Kasumi-1 (cell line): ENCODE measurements at places on chromosomes 7 and 10.

DNA sequence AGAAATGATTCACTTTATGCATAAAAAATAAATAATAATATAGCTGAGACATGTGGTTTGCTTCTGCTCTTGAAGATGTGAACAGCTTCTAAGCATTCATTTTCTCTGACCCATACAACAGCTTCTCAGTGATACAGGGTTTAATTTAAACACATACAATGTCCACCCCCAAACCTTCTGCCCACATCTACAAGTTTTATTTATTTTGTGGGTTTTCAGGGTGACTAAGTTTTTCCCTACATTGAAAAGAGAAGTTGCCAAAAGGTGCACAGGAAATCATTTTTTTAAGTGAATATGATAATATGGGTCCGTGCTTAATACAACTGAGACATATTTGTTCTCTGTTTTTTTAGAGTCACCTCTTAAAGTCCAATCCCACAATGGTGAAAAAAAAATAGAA is 17.2 kb downstream of the INHBA start:
- DNase-seq = peak; percentile 32

GRCh38 chr7:50352282-50352681 is 47.8 kb downstream of the IKZF1 start:
- no peak for DNase-seq

GRCh38 chr7:154871928-154872750 is 130.8 kb downstream of the PAXIP1 start:
- DNase-seq = no peak

DNA sequence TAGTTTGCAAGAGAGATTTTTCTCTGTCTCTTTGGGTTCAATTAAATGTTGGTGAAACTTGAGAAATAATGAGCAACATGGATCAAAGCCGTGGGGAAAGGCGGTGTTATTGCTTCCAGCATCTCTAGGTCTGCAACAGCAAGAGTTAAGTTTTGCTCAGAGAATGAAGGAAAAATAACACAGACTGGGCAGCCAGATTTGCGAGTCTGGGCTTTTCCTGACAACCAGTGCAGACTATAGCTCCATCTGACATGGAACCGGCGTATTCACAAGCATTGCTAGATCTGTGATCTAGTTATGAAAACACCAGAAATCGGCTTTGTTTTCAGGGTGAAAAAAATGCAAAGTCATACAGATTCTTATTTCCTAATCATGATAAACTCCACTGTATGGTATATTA is 110.4 kb downstream of the CAMK1D start:
- DNase-seq = no peak
